Hematopoietic multipotent progenitor cell treated with erythropoietin and hydrocortisone succinate and interleukin-3 and kit ligand, for 8 days (in vitro differentiated cells): ENCODE measurements at places on chromosomes 4 and X.

GRCh38 chr4:1972414-1972813 is 36.4 kb downstream of the NELFA start:
- DNase-seq: no peak

- DNase-seq: no peak
Observed at GRCh38 chrX:119624417-119624816, 18.2 kb upstream of the NKRF start.

DNA sequence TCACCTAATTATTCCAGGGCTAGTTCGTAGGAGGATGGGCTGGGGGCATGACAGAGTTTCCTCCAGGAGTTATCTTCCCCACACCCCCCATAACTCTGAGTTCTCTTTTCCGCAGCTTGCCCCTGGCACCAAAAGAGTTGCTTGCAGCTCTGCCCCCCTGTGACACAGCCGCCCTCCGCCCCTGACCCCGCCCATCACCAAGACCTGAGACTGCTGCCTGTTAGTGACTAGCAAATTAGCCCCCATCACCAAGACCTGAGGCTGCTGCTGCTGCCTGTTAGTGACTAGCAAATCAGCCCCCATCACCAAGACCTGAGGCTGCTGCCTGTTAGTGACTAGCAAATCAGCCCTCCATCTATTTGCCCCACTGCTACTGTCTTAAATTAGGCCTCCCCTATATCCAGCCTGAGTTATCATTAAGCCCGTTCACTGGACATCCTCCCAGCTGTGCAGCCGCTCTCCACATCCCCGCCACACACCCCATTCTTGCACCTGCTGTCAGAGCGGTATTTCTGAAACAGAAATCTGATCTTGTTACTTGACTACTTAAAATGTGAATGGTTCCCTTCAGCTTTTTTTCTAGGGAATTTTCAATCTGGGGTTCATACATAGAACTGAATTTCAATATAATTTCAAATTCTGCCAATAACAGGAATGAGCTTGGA is 1.5 kb upstream of the PAPSS1 start:
- peak; percentile 14 for DNase-seq

DNA sequence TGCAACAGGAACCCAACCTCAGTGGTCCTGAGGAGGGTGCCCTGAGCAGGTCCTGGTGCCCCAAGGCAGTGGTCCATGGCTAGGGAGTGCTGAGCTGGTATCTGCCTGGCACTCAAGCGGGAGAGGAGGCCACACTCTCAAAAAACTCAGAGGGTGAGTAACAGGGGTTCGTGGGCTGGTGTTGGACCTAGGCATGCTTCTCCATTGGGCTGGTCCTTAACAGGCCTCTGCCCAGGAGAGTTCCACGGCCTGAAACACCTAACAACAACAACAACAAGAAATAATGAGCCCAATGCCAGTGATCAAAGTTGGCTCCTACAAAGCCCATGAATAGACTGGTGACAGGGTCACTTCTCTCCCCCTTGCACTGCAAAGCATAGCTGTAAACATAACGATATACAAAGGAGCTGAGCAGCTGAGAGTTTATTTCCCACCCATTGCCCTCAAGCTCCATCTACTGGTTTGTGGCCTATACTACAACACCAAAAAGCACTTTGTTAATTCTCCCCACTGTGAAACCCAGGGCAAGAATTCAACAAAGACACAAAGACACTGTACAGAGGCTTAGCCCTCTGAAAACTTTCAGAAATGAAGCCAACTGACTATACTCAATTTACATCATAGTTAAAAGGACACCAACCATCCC is 736.1 kb upstream of the ADGRL3 start:
- DNase-seq: peak; percentile 3

- DNase-seq: peak; percentile 7
Observed at GRCh38 chr4:22514001-22514400, 1.9 kb downstream of the ADGRA3 start.

DNA sequence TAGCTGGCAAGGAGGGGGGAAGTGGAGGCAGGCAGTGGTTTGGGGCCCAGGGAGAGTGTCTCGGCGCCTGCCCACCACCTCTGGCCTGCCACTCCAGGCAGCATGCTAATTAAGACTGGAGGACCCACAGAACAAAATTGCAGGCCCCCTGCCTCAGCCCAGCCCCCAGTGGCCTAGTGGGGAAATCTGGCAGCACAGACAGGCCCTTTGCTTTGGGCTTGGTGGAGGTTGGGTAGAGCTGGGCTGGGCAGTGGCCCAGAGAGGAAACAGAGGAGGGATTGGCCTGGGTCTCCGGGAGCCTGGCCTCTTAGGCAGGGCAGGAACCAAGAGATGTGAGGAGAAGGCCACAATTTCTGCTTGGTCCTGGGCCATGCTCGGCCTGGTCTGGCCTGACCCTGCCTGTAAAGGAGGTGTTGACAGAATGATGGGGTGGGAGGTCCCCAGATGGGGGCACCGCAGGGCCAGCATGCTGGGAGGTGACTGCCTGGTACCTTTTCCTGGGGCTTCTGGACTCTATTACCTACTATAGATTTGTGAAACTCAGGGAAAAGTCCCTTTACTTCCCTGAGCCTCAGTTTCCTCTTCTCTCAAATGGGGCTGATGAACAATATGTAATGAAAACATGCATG is 92.4 kb upstream of the PJA1 start:
- no peak for DNase-seq

DNA sequence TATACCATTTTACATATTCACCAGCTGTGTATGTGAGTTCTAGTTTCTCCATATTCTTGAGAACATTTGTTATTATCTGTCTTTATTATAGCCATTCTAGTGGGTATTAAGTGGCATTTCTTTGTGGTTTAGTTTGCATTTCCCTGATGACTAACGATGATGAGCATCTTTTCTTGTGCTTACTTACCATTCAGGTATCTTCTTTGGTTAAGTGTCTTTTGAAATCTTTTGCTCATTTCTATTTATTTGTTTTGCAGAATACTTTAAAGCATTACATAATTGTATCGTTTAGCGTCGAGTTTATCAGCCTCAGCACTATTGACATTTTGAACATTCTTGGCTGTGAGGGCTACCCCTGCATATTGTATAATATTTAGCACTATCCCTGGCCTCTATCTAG is 85.4 kb downstream of the FRMPD4 start:
- no peak for DNase-seq

GRCh38 chrX:38305971-38306370 is 21.3 kb downstream of the RPGR start:
- no peak for DNase-seq

GRCh38 chr4:141330616-141331015 is 109.9 kb downstream of the ZNF330 start:
- no peak for DNase-seq
